Natural killer cell treated with Interleukin-12 subunit alpha and Interleukin-12 subunit beta and Interleukin-15 and Interleukin-18, amount 100 ng/mL, for 72 hours (primary cell): ENCODE measurements at places on chromosomes 5 and 9.

DNA sequence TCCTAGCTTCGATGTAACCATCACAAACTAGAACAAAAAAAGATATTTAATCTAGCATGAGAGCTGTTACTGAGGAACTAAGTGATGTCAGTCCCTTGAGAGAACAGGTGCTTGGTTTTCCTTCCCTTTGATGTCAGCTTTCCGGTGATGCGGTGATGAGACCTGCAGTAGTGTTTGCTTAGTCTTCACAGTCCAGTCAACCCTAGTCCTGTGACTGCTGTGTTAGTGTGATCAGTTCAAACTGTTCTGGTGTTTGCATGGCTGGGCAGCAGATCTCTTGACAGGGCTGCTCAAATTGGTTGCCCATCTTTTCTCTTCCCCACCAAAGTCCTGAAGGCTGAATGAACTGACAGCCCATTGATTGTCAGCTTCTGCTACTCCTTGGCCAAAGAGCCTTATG lies 608.6 kb upstream of the DAB2 start:
- no peak for DNase-seq
- no peaks in the 10 kb centered on the region for H3K4me1 ChIP-seq
- peaks cover 19% of the 10 kb centered on the region for H3K27me3 ChIP-seq
- no peak overlapping the region for H3K4me3 ChIP-seq

DNA sequence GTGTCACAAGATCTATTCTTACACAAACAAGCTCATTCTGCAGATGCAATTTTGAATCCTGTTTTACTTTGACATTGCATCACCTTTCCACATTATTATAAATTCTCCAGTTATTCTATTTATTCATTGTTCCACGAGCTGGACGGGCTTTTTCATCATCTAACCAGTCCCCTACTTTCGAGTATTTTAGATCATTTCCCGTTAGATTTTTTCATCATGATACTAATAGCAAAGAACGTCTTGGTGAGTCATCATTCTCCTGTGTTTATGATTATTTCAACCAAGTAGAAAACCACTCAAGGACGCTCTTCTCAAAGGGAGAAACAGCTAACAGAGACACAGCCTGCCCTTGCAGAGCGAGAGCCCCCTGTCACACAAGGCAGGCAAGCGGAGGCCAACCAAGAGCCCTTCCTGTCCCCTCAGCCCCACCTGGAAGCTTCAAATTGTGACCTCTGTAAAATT lies 15.1 kb downstream of the BBLN start:
- no peak overlapping the region for H3K4me3 ChIP-seq
- H3K4me1 ChIP-seq = no peaks in the 10 kb centered on the region
- H3K36me3 ChIP-seq = no peaks in the 10 kb centered on the region
- no peak overlapping the region for H3K27ac ChIP-seq

GRCh38 chr9:132797861-132798659 lies 80.0 kb downstream of the AK8 start:
- H3K4me3 ChIP-seq = no peak overlapping the region
- H3K27ac ChIP-seq = no peak overlapping the region
- no peaks in the 10 kb centered on the region for H3K36me3 ChIP-seq
- H3K4me1 ChIP-seq = peaks cover 7% of the 10 kb centered on the region
- DNase-seq = no peak
- H3K27me3 ChIP-seq = peaks cover 29% of the 10 kb centered on the region

GRCh38 chr5:135565725-135566421 lies 12.9 kb downstream of the CXCL14 start:
- no peak for DNase-seq
- H3K36me3 ChIP-seq = no peaks in the 10 kb centered on the region
- H3K4me1 ChIP-seq = peaks cover 1% of the 10 kb centered on the region
- H3K4me3 ChIP-seq = no peak overlapping the region

DNA sequence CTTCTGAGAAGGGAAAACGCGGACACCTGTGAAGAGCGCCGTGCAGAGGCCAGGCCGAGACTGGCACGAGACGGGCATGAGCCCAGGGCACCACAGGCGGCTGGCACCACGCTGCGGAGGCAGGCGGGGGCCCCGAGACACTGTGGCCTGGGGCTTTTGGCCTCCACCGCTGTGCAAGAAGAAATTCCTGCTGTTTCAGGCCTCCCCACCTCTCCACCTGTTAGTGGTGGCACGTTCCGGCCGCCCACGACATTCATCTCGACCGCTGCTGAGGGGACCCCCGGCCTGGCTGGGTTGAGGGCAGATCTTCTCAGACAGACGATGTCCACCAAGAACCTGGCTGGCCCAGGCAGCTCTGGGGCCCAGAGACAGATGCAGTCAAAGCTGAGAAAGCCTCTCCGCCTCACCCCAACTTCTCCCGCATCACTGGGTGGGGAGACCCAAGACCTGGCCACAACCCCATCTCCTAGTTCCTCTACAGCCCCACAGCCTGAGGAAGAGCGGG lies 11.5 kb downstream of the NACC2 start:
- H3K4me1 ChIP-seq = peaks cover 29% of the 10 kb centered on the region
- no peaks in the 10 kb centered on the region for H3K27me3 ChIP-seq
- H3K36me3 ChIP-seq = no peaks in the 10 kb centered on the region
- no peak for DNase-seq

DNA sequence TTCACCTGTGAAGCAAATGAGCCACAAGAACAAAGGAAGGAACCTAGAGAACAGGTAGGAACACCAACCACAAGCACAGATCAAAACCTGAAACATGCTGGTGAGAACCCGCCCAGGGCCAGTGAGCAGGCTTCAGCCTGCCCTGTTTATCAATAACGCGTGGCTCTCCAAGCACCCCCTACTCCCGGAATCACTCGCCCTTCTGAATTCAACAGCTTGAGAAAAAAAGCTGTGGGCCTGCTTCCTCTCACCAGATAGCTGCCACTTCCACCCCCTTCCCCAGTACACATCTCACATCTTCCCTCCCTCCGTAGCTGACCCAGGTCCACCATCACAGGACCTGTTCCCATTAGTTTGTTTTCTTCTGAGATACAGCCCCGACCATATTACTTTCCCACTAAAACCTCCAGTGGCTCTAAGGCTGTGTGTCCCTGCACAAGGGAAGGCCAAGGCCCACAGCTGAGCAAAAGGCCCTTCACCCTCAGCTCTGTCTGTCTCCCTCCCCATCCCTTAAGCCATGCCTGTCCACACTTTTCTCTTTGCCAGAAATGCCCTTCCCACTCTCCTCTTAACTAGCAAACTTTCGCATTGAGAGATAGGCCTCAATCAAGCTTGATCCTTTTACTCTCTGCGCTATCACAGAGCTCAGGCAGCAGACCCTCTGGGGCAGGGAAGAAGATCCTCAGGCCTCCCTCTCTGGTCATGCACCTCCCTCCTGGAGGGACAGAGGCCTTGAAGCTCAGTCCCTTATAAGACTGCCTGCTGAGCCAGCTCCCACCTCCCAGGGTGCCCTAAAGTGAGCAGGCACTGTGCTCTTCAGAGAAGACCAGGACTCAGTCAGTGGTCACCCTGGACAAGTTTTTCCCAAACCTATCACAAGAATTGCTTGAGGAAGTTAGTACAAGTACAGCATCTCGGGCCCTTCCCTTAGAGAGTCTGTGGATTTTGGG lies 30.1 kb downstream of the B4GALT1 start:
- no peak for DNase-seq
- no peaks in the 10 kb centered on the region for H3K27me3 ChIP-seq
- H3K4me3 ChIP-seq = peak overlapping the region; percentile 84
- peak overlapping the region; percentile 86 for H3K27ac ChIP-seq
- H3K36me3 ChIP-seq = peaks cover 6% of the 10 kb centered on the region

- no peak for DNase-seq
- no peaks in the 10 kb centered on the region for H3K36me3 ChIP-seq
- H3K27ac ChIP-seq = no peak overlapping the region
- no peak overlapping the region for H3K4me3 ChIP-seq
Measured at GRCh38 chr5:132277256-132277655, 16.9 kb upstream of the SLC22A4 start.

DNA sequence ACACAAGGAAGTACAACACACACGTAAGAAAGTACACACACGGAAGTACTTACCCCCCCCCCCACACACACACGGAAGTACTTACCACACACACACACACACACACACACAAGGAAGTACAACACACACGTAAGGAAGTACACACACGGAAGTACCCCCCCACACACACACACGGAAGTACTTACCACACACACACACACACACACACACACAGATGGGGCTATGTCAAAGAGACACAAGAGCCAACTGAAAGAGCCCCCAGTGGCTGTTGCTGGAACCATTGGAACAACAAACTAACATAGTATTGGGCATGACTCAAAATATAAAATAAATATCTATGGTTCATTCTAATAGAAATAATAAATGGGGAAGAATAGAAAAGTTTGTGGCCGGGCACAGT lies 4.9 kb upstream of the MAPK9 start:
- H3K27me3 ChIP-seq = peaks cover 3% of the 10 kb centered on the region
- DNase-seq = no peak
- H3K36me3 ChIP-seq = no peaks in the 10 kb centered on the region
- no peak overlapping the region for H3K4me3 ChIP-seq
- H3K4me1 ChIP-seq = peaks cover 11% of the 10 kb centered on the region

DNA sequence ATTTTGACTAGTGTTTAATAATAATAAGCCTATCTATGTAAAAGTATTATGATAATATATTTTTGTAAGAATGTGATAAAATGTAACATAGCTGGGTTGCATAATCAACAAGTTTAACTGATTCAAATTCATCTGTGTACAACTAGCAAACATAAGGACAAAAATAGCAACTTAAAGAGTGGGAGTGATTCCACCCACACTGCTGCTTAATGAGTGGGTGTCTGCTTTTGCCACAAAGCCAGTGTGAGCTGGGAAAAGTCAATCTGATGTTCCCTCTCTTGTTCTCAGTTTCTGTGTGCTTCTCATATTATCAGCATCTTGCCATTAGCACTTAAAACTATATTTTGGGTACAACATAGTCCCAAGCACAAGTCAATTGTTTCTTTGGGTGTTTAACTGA lies 111.1 kb upstream of the DPYSL3 start:
- H3K36me3 ChIP-seq = peaks cover 4% of the 10 kb centered on the region
- H3K27me3 ChIP-seq = no peaks in the 10 kb centered on the region
- DNase-seq = no peak

DNA sequence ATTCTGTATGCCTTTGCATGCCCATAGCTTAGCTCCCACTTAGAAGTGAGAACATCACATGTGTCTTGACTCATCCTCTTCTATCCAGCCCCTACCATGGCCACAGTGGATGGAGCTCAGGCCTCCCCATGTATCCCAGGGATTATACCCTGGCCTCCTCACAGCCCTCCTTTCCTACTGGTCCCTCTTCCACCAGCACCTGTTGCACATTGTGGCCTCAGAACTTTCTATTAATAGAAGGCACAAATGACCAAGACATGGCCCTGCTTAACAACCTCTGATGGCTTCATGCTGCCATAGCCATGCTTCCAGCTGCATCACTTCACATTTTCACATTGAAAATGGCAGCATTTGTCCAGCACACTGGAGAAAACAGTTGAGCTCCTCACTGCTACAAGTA lies 315.4 kb downstream of the CDK5RAP2 start:
- no peaks in the 10 kb centered on the region for H3K4me1 ChIP-seq
- no peaks in the 10 kb centered on the region for H3K36me3 ChIP-seq
- no peak overlapping the region for H3K4me3 ChIP-seq
- peaks cover 9% of the 10 kb centered on the region for H3K27me3 ChIP-seq
- no peak overlapping the region for H3K27ac ChIP-seq

GRCh38 chr9:110125207-110125751 lies 82.7 kb downstream of the C9orf152 start:
- DNase-seq = no peak
- no peaks in the 10 kb centered on the region for H3K27me3 ChIP-seq
- H3K4me1 ChIP-seq = peaks cover 15% of the 10 kb centered on the region

DNA sequence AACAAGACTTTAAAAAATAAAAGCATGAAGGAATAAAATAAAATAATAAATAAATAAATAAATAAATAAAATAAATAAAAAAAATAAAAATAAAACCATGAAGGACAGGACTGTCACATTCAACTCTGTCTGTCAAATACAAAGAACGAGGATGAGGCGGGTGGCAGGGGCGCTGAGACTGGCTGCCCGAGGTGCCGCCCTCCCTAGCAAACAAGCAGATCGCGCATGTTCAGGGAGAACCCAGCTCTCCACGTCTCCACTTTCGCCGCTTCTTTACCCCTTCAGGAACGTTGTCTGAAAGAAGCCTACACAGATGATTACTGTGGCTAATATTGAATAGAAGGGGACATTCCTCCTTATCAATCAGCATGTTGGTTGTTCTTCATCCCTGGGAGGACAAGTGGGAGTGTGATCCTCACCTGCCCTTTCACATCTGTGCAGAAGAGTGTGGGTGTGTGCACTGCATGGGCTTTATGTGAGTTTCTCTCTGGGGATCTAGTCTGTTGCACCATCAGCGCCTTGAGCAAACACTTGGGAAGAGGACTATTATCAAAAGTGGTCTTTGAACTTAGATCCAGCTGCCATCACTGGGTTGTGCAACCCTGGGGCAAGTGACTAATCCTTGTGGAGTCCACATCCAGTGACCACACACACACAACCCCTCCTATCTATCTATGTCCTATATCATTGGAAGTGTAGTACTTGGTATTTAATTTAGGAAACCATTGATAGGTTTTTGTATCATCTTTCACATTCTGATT lies 399.2 kb downstream of the IRX2 start:
- DNase-seq = no peak
- H3K27ac ChIP-seq = no peak overlapping the region
- H3K36me3 ChIP-seq = no peaks in the 10 kb centered on the region

DNA sequence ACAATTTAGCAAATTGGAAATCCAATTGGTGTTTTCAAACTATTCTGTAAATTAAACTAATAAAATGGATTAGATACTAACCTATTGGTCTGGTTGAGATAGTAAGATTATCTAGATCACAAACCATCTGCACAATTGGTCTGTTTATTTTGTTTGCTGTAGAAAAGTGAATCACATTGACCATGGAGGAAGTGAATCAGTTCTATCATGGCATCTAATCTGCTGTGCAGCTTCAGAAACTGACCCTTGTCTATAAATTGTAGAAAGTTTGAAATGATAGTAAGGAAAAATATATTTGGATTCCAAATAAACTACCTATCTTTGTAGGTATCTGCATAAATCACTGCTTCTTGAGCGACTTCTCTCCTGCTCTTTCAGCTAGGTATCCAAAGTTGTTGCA lies 1865.4 kb downstream of the MAT2B start:
- H3K36me3 ChIP-seq = no peaks in the 10 kb centered on the region
- H3K4me1 ChIP-seq = no peaks in the 10 kb centered on the region

- no peak overlapping the region for H3K4me3 ChIP-seq
- H3K27ac ChIP-seq = no peak overlapping the region
- H3K27me3 ChIP-seq = peaks cover 16% of the 10 kb centered on the region
- no peak for DNase-seq
Measured at GRCh38 chr9:3902631-3903030, 376.8 kb upstream of the RFX3 start.

DNA sequence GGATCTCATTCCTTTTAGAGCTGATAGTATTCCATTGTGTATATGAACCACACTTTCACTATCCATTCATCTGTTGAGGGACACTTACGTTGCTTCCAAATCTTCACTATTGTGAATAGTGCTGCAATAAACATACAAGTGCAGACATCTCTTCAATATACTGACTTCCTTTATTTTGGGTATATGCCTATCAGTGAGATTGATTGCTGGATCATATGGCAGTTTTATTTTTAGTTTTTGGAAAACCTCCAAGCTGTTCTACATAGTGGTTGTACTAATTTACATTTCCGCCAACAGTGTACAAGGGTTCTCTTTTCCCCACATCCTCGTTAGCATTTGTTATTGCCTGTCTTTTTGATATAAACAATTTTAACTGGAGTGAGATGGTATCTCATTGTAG lies 33.8 kb upstream of the LECT2 start:
- no peaks in the 10 kb centered on the region for H3K4me1 ChIP-seq
- no peak for DNase-seq
- H3K4me3 ChIP-seq = no peak overlapping the region
- peaks cover 31% of the 10 kb centered on the region for H3K27me3 ChIP-seq
- H3K36me3 ChIP-seq = no peaks in the 10 kb centered on the region
- H3K27ac ChIP-seq = no peak overlapping the region
